ENCODE measurements at places on chromosomes 1 and 21.
A peak's percentile ranks its signal among the peaks of the same experiment; 100 is the strongest.

- peak; percentile 8 for DNase-seq
These were observed 736 bp upstream of the BARHL2 start for GRCh38 chr1:90717665-90718410.

GRCh38 chr21:20800106-20800505 is 198.1 kb upstream of the NCAM2 start:
- no peak for DNase-seq

GRCh38 chr1:150281221-150281757 is 1.1 kb upstream of the CIART start:
- peak; percentile 59 for DNase-seq

DNA sequence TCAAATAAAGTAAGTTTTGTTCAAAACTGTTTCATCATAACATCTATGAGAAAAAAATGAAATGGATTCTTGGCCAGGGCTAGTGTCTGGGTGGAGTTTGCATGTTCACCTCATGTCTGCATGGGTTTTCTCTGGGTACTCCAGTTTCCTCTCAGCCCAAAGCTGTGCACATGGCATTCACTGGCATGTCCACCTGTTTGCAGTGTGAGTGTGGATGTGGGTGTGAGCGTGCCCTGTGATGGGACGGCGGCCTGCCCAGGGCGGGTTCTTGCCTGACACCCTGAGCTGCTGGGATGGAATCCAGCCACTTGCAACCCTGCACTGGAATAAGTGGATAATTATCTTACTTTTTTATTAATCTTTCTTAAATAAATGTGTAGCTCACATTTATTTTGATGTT is 185.5 kb downstream of the RYR2 start:
- no peak for DNase-seq

- DNase-seq = no peak
These were observed 436.6 kb upstream of the BEND5 start for GRCh38 chr1:49213301-49213700.

- DNase-seq = no peak
These were observed 12.8 kb downstream of the TRAPPC10 start for GRCh38 chr21:44024887-44025353.

- DNase-seq = no peak
These were observed 7.3 kb downstream of the PLEKHO1 start for GRCh38 chr1:150156868-150157603.

GRCh38 chr1:116755066-116755465 is 836 bp downstream of the CD2 start:
- DNase-seq = no peak

GRCh38 chr1:247013391-247013790 is 5.5 kb upstream of the ZNF695 start:
- no peak for DNase-seq

All from NCI-H2107 (cell line).